Stimulated activated CD8-positive, alpha-beta memory T cell treated with anti-CD3 and anti-CD28 coated beads, Interleukin-7, amount 100 ng/mL, for 1 hour (primary cell): ENCODE measurements at places on chromosomes 3 and 15.

DNA sequence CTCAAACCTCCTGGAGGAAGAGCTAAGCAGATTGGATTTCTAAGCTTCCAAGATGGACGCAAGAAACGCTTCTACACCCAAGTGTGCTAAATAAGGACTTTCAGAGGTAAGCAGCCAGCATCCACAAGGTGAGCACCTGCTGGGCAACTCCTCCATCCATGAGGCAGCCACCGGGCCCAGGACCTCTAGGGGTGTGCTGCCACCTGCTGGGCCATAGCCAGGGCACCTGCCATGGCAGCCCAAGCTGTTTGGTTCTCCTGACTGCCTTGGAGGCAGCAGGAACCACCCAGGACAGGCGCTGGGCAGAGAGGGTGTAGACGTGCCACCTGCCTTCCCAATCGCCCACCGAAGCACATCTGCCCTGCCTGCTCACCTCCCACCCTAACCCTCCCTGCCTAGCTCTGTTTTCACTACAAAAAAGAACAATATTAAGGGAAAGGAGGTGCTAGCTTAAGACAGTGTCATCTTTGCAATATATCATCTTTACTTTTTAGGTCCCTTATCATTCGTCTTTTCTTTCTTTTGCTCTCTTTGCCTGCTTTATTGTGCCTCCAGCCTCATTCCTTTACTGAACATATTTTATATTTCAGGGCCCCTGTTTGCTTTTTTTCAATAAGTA, 12.9 kb downstream of the C15orf62 start:
- peak; percentile 72 for DNase-seq

DNA sequence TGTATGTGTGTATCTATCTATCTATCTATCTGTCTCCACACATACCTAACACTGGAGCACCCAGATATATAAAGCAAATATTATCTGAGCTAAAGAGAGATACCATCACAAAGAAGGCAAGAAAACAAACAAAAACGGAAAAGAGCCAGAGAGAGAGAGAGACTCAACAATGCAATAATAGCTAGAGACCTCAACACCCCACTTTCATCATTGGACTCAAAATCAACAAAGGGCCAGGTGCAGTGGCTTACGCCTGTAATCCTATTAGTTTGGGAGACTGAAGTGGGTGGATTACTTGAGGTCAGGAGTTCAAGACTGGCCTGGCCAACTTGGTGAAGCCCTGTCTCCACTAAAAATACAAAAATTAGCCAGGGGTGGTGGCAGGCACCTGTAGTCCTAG, 23.4 kb downstream of the NCBP2 start:
- no peak for DNase-seq

DNA sequence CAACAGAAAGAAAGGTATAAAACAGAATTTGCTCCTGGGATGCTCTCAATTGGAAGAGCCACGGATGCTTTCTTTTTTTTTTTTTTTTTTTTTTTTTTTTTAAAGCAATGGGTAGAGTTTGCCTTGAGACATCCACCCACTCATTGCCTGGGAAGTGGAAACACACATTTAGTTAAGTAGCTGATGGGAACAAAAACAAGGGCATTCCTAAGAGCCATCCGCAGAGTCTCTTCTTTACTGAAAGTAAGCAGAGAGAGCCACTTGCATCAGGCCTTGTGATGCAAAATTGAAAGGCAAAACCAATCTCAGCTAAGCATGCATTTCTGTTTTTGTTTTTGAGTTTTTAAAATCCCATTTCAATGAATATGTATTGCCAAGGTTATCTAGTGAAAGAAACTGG, 787.9 kb upstream of the LMCD1 start:
- no peak for DNase-seq

- no peak for DNase-seq
Measured at GRCh38 chr15:41487802-41488201, 5.9 kb upstream of the ITPKA start.

GRCh38 chr3:120160050-120160449, 65.8 kb upstream of the GSK3B start:
- DNase-seq = no peak

- DNase-seq = no peak
Measured at GRCh38 chr3:113153499-113154107, 57.8 kb upstream of the BOC start.

- DNase-seq = no peak
Measured at GRCh38 chr15:77002436-77002835, 7.5 kb downstream of the PSTPIP1 start.

GRCh38 chr3:33826206-33826605, 27.8 kb downstream of the PDCD6IP start:
- DNase-seq = no peak

DNA sequence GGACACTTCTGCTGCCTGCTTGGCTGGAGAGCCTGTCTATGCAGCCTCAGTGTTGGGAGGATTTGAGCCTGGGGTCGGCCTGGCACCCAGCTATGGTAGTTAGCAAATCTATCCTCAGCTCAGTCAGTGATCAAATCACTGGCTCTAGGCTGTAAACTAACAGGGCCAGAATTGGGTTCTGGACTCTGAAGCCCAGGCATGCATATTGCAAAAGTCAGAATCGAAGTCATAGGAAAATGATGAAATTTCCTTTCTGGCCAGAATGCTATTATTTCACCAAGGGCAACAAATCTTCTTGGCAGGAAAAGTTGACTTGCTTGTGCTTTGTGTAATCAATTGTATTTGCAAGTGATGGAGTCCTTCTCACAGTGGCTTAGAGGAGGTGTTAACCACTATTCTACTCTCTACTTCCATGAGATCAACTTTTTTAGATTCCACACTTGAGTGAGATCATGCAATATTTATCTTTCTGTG, 482.6 kb upstream of the TPRG1 start:
- DNase-seq = no peak

DNA sequence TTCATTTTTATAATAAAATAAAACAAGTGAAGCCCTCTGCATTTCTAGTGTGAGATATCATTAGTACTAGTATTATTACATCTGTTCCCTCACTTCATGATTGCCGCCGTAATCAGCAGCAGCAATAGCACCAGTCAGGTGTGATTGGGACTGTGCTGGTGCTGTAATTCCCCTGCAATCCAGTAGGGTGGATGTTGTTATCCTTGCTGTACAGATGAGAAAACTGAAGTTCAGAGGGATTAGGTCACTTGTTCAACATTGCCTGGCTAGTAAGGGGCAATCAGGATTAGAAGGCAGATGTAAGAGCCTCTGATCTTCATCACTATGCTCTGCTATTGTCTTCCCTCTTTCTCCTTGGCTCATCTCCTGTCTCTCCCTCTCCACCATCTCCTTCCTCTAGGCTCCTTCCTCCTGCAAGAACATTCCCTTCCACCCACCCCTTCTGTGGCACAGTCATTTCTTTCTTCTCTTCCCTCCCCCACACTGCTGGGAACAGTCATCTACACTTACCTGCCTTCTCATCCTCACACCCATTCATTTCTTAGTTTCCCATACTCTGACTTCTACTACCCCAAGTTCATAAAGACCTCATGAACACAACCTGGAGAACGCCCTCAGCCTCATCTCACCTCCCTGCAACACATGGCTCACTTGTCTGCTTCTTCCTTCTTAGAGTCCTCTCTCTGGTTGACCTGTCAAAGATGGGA, 29.7 kb downstream of the CRYGS start:
- no peak for DNase-seq

GRCh38 chr3:126484662-126485061, 9.0 kb upstream of the ZXDC start:
- no peak for DNase-seq
